Activated naive CD4-positive, alpha-beta T cell (primary cell): ENCODE measurements at places on chromosomes 1 and 21.

- no peak for DNase-seq
Observed at GRCh38 chr1:232767305-232768074, 37.7 kb upstream of the MAP10 start.

GRCh38 chr21:30146558-30147282, 19.9 kb downstream of the CLDN17 start:
- DNase-seq: no peak

- DNase-seq: no peak
Observed at GRCh38 chr1:2041305-2041704, 8.9 kb upstream of the PRKCZ start.

- no peak for DNase-seq
Observed at GRCh38 chr1:224541072-224541790, 74.9 kb upstream of the CNIH3 start.

- DNase-seq: no peak
Observed at GRCh38 chr1:156970017-156970416, 49.6 kb downstream of the LRRC71 start.

- no peak for DNase-seq
Observed at GRCh38 chr1:238811211-238811879, 575.0 kb upstream of the CHRM3 start.
